ENCODE measurements at places on chromosomes 4 and X.

- no peak overlapping the region for H3K27ac ChIP-seq
- no peaks in the 10 kb centered on the region for H3K27me3 ChIP-seq
- H3K36me3 ChIP-seq = no peaks in the 10 kb centered on the region
- DNase-seq = no peak
Observed at GRCh38 chr4:125979950-125980349, 665.2 kb downstream of the FAT4 start.

- DNase-seq = no peak
- no peak overlapping the region for H3K4me3 ChIP-seq
- no peaks in the 10 kb centered on the region for H3K36me3 ChIP-seq
- no peaks in the 10 kb centered on the region for H3K27me3 ChIP-seq
- H3K27ac ChIP-seq = no peak overlapping the region
- H3K4me1 ChIP-seq = no peaks in the 10 kb centered on the region
Observed at GRCh38 chr4:123055943-123056342, 133.5 kb upstream of the NUDT6 start.

- DNase-seq = no peak
- H3K4me1 ChIP-seq = peaks cover 34% of the 10 kb centered on the region
- H3K4me3 ChIP-seq = no peak overlapping the region
- H3K36me3 ChIP-seq = no peaks in the 10 kb centered on the region
- no peaks in the 10 kb centered on the region for H3K27me3 ChIP-seq
Observed at GRCh38 chr4:147984065-147984777, 252.3 kb downstream of the ARHGAP10 start.

GRCh38 chr4:152630324-152630723 is 49.5 kb downstream of the TMEM154 start:
- no peak for DNase-seq
- no peak overlapping the region for H3K27ac ChIP-seq
- H3K4me1 ChIP-seq = no peaks in the 10 kb centered on the region
- H3K36me3 ChIP-seq = no peaks in the 10 kb centered on the region

DNA sequence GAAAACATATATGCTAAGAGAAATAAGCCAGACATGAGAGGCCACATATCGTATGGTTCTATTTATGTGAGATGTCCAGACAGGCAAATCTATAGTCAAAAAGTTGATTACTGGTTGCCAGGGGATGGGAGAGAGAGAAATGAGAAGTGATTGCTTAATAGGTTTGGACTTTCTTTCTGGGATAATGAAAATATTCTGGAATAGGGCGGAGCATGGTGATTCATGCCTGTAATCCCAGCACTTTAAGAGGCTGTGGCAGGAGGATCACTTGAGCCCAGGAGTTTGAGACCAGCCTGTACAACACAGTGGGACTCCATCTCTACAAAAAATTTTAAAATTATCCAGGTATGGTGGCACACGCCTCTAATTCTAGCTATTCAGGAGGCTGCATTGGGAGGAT is 22.4 kb downstream of the RBM47 start:
- H3K4me1 ChIP-seq = no peaks in the 10 kb centered on the region
- no peaks in the 10 kb centered on the region for H3K27me3 ChIP-seq
- DNase-seq = no peak
- H3K36me3 ChIP-seq = no peaks in the 10 kb centered on the region

All from vagina (tissue), 2 donors.